ENCODE measurements at places on chromosomes 12 and 14. TPM values are rescaled to one million over a fixed set of nuclear protein-coding genes. Genes with fewer than 3 reads are reported as not detected.
A peak's percentile ranks its signal among the peaks of the same experiment; 100 is the strongest.

The SUSD6 gene
- total RNA-seq = 119 TPM

- DNase-seq = no peak
Measured at GRCh38 chr12:89181271-89181920, 170.9 kb downstream of the DUSP6 start.

GRCh38 chr14:87805315-87805723 lies 187.7 kb downstream of the GALC start:
- DNase-seq = peak; percentile 57

DNA sequence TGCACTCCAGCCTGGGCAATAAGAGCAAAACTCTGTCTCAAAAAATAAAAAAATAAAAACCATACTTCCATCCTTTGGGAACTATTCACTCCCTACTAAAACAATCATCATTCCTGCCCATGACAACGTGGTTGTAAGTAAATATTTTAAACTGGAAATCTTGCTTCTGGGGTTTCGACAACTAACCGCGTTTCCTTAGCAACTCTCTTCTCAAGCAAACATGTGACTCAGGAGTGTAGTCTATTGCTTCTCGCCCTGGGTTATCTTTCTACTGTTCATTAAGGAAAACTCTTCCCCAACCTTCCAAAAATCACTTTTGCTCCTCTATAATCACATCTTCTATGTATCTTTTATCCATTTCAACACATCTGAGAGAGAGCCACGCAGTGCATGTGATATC lies 21.8 kb downstream of the APPL2 start:
- DNase-seq = no peak

- DNase-seq = no peak
Measured at GRCh38 chr14:56895154-56895553, 84.9 kb upstream of the OTX2 start.

Measured in natural killer cell (primary cell).